ENCODE measurements at places on chromosomes 12 and 14.

DNA sequence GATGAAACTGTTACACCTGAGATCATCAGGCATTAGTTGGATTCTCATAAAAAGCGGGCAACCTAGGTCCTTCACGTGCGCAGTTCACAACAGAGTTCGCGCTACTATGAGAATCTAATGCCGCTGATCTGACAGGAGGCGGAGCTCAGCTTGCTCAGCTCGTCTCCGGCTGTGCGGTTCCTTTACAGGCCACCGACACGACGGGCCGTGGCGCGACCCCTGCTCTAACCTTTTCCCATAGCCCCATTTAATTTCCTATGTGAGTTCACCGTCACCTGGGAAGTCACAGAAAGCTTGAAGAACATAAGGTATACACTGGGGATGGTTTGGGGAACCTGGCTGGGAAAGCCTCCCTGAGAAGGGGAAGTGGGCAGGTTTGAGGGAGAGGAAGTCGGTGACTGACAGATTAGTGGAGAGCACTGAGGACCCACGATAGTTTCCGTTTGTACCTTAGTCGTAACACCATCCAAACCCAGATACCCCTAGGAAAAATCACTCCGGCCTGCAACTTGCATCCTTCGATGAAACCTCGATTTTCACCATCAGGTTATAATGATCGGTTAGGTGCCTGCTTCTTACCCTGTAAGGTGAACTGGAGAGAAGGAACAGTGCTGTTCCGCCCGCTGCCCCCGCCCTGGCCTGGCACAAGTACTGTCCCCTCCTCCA lies 2.8 kb upstream of the AAAS start:
- DNase-seq: no peak

DNA sequence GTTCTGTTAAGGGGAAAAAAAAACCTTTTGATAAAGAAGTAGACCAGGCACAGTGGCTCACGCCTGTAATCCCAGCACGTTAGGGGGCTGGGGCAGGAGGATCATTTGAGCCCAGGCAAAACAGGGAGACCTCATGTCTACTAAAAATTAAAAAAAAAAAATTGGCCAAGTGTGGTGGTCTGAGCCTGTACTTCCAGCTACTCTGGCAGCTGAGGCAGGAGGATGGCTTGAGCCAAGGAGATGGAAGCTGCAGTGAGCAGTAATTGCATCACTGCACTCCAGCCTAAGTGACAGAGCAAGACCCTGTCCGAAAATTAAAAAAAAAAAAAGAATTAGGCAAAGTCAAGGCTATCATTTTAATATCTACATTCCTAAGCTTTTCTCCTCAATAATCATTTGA lies 124.8 kb upstream of the CPM start:
- DNase-seq: no peak

DNA sequence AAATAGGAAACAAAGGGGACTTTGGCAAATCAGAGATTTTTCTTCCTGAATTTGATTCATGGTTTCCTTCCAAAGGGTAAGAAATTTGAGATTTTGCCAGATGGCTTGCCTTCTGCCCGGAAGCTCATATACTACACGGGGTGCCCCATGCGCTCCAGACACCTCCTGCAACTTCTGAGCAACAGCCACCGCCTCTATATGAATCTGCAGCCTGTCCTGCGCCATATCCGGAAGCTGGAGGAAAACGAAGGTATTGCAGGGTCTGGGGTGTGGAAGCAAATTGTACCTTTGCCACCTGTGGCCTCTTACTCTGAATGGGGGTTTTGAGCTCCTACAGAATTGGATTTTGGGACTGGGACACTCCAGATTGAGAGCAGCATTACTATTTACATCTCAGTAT lies 63.5 kb downstream of the FRMD6 start:
- DNase-seq: peak; percentile 93

DNA sequence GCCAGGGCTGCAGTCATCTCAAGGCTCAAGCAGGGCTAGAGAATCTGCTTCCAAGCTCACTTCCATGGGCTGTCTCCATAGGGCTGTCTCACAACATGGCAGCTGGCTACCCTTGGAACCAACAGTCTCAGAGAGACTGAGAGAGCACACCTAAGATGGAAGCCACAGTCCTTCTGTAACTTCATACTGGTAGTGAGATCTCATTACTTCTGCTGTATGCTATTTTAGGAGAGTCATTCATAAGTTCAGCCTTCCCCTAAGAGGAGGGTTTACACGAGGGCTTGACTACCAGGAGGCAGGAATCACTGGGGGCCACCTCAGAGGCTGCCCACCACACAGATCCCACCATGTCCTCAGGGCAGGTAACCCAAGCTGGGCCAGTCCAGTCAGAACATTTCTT lies 29.7 kb downstream of the ERH start:
- DNase-seq: no peak

GRCh38 chr12:32997471-32997870 lies 100.9 kb upstream of the PKP2 start:
- no peak for DNase-seq

GRCh38 chr14:88554457-88555286 lies at the start of gene PTPN21:
Gene PTPN21, minus strand, starts transcription at chr14:88555007. Its CDS starts 4,590 bp downstream, at chr14:88550417.
- peak; percentile 32 for DNase-seq

GRCh38 chr12:6340745-6341416 lies 995 bp downstream of the TNFRSF1A start:
- no peak for DNase-seq

GRCh38 chr14:87824266-87824665 lies 168.7 kb downstream of the GALC start:
- DNase-seq: no peak

- no peak for DNase-seq
Measured at GRCh38 chr14:70921669-70922068, 14.4 kb downstream of the PCNX1 start.

DNA sequence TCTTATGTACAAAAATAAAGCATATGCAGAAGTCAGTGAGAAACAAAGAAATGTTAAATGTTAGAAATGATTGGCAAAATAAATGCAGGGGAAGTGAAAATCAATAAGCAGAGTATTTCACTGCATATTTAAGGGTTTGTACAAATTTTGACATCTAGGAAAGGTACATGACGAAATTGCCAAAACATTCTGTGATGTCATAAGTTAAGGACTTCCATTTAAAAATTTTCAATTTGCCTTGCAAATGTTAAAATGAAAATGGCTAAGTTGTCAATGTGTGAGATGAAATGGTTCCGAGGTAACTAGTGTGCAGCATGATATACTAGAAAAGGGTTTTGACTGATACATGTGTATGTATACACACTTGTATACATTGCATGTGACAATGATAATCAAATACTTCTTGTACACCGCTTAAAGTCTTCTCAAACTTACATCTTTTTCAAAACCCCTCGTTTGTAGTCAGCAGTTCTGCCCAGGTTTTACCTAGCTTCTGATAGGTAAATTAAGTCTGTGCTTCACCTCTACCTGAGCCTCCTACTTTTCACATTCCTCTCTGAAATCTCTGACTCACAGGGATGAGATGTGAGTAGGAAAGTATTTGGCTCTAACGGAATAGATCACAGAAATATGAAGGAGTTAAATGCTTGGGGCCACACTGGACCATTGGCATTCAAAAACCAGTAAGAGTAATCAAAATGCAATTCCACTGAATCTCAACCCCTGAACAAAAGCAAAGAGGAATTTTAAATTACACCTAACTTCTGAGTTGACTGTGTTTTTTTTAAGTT lies 442.4 kb upstream of the FOXG1 start:
- no peak for DNase-seq

- DNase-seq: no peak
Measured at GRCh38 chr12:44021471-44021971, 185.6 kb downstream of the TMEM117 start.

GRCh38 chr14:51852541-51852940 lies 7.9 kb upstream of the GNG2 start:
- DNase-seq: no peak

GRCh38 chr12:16246264-16246663 lies 31.2 kb downstream of the SLC15A5 start:
- no peak for DNase-seq

DNA sequence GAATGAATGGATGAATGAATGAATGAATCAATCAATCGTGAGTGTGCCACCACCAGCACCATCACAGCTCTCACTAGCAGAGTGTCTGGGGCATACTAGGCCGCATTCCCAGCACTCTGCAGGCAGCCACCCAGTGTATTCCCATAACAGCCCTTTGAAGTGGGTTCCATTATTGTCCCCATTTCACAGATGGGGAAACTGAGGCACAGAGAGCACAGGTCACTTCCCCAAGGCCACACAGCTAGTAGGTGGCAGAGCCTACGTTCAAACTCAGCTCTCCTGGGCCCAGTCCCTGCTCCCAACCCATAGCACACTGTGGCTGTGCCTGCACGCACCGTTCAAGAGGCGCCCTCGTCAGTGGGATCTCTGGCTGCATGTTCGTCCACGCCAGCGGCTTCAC lies 88.1 kb downstream of the RFLNA start:
- no peak for DNase-seq

- no peak for DNase-seq
Measured at GRCh38 chr14:100138082-100138787, 21.2 kb downstream of the DEGS2 start.

DNA sequence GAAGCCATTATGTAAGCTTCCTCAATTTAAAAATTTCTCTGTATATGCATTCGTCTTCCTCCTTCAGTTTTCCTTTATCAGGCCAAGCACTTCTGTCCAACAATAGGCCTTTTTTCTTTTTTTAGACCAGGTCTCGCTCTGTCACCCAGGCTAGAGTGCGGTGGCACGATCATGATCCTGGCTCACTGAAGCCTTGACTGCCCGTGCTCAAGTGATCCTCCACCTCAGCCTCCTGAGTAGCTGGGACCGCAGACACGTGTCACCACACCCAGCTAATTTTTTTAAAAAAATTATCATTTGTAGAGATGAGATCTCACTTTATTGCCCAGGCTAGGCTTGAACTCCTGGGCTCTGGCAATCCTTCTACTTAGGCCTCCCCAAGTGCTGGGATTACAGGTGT lies 25.8 kb downstream of the TAOK3 start:
- DNase-seq: no peak

GRCh38 chr12:68867606-68868005 lies 59.6 kb downstream of the MDM2 start:
- DNase-seq: no peak

DNA sequence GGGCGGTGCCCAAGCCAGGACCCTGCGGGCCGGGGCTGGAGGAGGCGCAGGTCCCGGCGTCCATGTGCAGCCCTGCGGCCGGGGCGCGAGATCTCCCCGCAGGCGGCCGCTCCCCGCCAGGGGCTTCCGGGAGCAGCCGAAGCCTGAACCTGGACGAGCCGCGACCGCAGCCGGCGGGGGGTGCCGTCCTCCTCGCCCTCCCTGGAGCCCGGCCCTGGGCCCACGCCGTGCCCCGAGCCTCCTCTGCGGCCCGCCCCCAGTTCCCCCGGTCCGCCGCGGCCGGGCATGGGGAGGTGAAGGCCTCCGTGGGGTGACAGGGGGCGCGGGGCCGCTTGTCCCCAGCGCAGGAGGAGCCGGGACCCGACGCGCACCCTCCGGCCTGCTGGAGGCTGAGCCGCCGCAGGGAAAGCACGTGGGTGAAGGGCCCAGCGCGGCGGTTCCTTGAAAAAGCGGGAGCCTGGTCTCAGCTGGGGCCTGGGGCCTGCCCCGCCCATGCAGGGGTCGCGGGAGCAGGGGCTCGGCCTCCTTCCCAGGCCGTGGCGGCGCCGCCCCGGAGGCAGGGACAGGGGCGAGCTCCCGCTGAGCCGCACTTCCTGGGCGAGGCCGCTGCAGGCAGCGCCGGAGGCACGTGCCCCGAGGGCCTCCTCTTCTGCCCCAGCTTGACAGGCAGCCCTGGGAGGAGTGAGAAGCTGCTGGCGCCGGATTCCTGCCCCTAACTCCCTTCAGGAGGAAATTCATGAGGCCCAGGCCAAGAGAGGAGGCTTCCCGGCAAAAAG lies 55.6 kb upstream of the PPP2R5C start:
- DNase-seq: no peak

GRCh38 chr12:29734305-29734704 lies 49.4 kb downstream of the TMTC1 start:
- no peak for DNase-seq

GRCh38 chr12:66775871-66776270 lies 97.0 kb upstream of the GRIP1 start:
- DNase-seq: no peak

- DNase-seq: peak; percentile 90
Measured at GRCh38 chr12:132445884-132446632, 43.9 kb upstream of the FBRSL1 start.

GRCh38 chr12:75917715-75918114 lies 113.9 kb downstream of the PHLDA1 start:
- DNase-seq: no peak

- DNase-seq: no peak
Measured at GRCh38 chr12:95642583-95642982, 91.3 kb upstream of the USP44 start.

- no peak for DNase-seq
Measured at GRCh38 chr14:105746124-105746514, 219.7 kb downstream of the TMEM121 start.

GRCh38 chr12:39464976-39465695 lies 22.2 kb upstream of the KIF21A start:
- no peak for DNase-seq

DNA sequence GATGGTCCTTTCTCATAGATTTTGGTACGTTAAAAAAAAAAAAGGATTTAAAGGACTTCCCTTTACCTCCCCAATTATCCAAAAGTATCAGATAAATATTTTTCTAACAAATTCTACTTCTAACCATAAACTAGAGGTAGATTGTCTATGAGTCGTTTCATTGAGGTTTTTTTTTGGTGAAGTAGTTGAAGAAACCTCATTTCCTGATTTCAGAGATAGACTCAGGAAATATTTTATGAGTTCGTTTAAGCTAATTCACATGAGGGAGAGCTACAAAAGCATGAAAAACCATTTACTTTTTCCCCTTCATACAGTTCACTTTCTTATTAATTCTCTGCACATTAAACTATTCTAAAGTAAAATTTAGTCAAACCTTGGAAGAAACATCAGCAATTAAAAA lies 112.5 kb downstream of the RALGAPA1 start:
- no peak for DNase-seq

DNA sequence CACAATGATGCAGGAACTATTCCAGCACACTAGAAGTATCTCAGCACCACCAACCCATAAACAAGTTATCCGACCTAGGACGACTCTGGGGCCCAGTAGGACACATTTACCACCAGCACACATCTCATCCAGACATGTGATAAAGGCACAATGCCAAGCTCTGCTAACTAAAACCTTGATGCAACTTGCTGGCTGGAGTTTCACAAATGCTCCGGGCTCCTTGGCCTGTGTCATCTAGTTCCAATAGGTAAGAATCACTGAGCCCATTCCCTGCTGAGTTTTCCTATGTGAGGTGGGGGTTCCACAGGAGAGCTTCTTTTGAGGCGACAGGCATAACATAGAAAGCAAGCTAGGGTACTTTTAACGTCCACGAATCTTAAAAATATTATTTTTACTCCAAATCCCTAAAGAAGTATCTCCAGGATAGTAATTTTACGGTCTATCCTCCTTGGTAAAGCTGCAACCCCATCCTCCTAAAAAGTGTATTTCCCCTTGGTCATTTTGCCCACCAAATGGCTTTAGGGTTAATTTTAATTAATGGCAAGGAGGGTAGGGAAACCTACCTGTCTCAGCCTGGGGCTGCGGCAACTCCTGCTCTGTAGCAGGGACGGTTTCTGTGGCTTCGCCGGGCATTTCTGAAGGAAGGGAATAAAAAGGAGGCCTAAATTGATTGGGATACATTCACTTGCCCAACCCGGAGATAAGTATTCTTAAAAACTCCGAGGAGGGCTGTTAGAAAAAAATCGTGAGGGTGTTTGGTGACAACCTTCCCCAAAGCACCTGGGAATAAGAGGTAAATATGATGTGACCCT lies 1.0 kb downstream of the NACA start:
- no peak for DNase-seq

Measured in NCI-H2171 (cell line).